ENCODE measurements at places on chromosomes 7 and 10. TPM values are rescaled to one million over a fixed set of nuclear protein-coding genes. Genes with fewer than 3 reads are reported as not detected.
A peak's percentile ranks its signal among the peaks of the same experiment; 100 is the strongest.

DNA sequence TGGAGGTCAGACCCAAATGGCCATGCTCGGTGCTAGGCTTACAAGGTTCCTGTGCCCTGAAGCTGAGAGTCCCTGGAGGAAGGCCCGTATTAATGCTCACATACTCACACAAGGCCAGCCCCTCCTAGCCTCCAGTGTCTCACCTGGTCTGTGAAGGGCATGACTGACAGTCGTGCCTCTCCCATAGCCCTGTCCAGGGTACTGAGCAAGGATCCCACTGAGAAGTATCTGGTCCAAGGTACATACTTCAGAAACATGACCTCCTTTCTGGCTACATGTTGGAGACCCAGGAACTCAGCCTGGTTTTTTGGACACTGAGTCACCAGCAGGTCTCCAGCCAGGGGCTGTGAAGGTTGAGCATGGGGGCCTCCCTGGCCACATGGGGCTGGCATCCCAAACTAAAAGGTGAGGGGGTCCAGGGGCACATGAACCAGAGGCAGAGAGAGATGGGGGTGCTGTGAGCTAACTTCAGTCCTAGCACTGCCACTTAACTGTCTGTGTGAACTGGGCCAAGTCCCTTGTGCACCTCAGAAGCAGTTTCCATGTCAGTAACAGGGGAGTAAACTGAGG is 17.6 kb upstream of the RASGEF1A start:
- H3K27ac ChIP-seq, result no peak overlapping the region

DNA sequence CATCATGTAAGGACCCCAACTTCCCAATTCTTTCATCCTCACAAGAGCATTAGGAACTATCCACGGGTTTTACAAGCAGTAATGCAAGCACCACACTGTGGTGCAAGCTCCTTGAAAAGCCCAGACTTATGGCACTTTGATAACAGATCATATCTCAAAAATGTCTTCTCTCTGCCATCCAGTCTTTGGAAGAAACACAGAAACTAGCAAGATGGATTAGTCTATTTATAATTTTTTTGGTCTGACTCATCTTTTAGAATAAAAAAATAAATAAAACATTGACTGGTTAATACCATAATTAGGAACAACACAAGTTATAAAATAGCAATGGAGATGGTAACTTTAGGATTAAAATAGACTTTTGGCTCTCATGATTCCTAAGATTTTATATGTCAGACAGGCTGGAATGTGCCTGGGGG is 49.0 kb upstream of the CALD1 start:
- no peak overlapping the region for H3K4me3 ChIP-seq
- no peak overlapping the region for H3K27ac ChIP-seq
- H3K27me3 ChIP-seq, result no peaks in the 10 kb centered on the region
- no peaks in the 10 kb centered on the region for H3K4me1 ChIP-seq
- H3K36me3 ChIP-seq, result no peaks in the 10 kb centered on the region
- DNase-seq, result no peak

- H3K36me3 ChIP-seq, result no peaks in the 10 kb centered on the region
- no peak for DNase-seq
- H3K27me3 ChIP-seq, result no peaks in the 10 kb centered on the region
- H3K27ac ChIP-seq, result no peak overlapping the region
- H3K4me3 ChIP-seq, result no peak overlapping the region
These were observed 46.5 kb upstream of the DGKI start for GRCh38 chr7:137893143-137893742.

- H3K36me3 ChIP-seq, result no peaks in the 10 kb centered on the region
- no peaks in the 10 kb centered on the region for H3K4me1 ChIP-seq
- H3K4me3 ChIP-seq, result no peak overlapping the region
These were observed 370.8 kb upstream of the LRRTM3 start for GRCh38 chr10:66555061-66555460.

- no peak overlapping the region for H3K27ac ChIP-seq
- H3K27me3 ChIP-seq, result no peaks in the 10 kb centered on the region
- no peak overlapping the region for H3K4me3 ChIP-seq
- H3K4me1 ChIP-seq, result no peaks in the 10 kb centered on the region
- no peak for DNase-seq
These were observed 23.5 kb downstream of the MAT1A start for GRCh38 chr10:80265740-80266512.

DNA sequence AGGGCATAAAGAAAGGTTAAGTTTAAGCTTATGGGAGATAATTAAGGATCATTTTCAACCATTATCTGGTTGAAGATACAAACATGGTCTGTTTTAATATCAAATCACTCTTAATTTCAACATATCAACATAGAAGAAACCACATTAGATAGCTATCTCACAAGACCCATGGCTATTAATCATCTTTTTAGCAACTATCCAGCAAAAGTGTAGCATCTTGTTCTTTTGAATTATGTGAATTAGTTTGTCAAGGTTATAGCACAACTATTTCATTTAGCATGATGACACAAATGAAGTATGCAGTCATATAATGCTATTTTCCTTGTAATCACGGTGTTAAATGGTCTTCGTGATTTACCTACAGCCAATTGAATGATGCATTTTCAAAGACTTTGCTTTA is 58.9 kb upstream of the PPP1R9A start:
- H3K27me3 ChIP-seq, result no peaks in the 10 kb centered on the region
- no peak overlapping the region for H3K4me3 ChIP-seq
- no peak for DNase-seq
- no peak overlapping the region for H3K27ac ChIP-seq

DNA sequence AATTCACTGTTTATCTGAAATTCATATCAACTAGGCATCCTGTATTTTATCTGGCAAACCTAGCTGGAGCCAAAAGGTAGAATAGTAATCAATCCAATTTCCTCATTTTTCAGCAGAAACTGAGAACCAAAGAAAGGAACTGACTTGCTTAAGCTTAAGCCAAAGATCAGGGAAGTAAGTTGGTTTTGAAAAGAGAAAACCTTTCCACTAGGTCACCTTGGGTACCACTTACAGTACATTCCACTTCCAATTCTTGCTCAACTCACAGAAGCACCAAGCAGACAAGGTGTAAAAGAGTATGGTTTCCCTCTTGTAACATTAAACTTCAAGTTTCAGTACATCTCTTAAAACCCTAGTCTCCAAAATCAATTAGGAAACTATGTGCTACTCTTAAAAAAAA is 79.6 kb downstream of the ZFAND4 start:
- no peak overlapping the region for H3K4me3 ChIP-seq
- H3K36me3 ChIP-seq, result no peaks in the 10 kb centered on the region
- H3K4me1 ChIP-seq, result no peaks in the 10 kb centered on the region
- DNase-seq, result no peak
- H3K27me3 ChIP-seq, result 0 out of 2 replicates have a peak, but pooled peaks cover 1% of the 10 kb centered on the region

DNA sequence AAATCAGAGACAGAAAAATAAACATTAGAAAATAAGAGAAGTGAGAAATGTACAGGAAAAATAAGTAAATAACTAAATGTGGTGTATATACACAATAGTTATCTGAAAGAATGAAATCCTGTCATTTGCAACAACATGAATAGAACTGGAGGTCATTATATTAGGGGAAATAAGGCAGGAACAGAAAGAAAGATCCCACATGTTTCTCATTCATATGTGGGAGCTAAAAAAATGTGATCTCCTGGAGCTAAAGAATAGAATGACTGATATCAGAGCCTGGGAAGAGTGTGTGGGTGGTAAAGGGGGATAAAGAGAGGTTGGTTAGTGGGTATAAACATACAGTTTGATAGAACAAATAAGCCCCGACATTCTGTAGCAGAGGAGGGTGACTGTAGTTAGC is 27.3 kb downstream of the PLXDC2 start:
- no peak overlapping the region for H3K4me3 ChIP-seq
- no peaks in the 10 kb centered on the region for H3K4me1 ChIP-seq

DNA sequence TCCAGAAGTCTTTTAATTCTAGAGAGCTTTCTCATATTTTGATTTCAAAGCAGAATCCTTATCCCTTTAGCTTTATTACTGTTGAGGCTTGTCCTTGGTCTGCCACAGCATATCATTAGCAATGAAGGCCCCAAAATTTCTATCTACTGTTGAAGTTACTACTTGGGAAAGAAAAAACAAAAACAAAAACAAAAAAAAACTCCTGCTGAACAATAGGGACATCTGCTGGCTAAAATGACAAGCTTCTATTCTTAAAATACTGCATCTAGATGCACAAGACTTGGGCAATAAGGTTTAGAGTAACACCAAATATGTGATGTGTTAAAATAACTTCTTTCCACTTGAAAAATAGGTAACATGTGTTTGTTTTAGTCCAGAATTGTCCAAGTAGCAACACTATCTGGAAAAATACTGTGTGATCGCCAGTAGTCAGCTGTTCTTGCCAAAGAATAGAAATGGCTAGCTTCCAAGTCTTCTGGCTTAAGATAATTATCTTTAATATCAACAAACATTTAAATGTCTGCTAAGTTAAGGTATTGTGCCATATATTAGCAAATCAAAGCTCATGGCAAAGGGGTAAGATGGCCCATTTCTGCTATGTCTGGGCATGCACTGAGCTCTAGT is 3.8 kb upstream of the DMTF1 start:
- H3K27me3 ChIP-seq, result no peaks in the 10 kb centered on the region
- H3K4me3 ChIP-seq, result no peak overlapping the region
- DNase-seq, result no peak
- H3K4me1 ChIP-seq, result no peaks in the 10 kb centered on the region
- no peaks in the 10 kb centered on the region for H3K36me3 ChIP-seq

- no peaks in the 10 kb centered on the region for H3K36me3 ChIP-seq
- H3K27ac ChIP-seq, result no peak overlapping the region
- H3K27me3 ChIP-seq, result no peaks in the 10 kb centered on the region
These were observed 34.1 kb downstream of the ZNF680 start for GRCh38 chr7:64528770-64529169.

DNA sequence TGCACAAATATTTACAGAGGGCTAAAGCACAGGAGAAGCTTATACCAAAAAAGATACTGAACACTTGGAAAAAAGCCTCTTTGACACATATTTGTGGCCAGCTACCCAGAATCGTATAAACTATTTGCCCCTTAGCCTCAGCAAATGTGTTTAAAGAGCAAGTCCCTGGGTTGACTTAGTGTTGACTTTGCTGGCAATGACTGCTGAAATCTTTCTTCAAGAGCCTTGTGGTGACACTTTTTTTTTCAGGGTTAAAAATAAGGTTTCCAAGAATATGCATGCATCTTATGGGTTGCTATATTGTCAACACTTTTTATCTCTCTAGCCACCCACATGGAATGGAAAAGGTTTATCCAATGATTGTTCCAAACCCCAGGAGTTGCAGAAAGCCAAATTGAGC is 14.9 kb upstream of the PLEKHS1 start:
- no peak overlapping the region for H3K27ac ChIP-seq
- no peaks in the 10 kb centered on the region for H3K27me3 ChIP-seq
- DNase-seq, result no peak
- no peaks in the 10 kb centered on the region for H3K36me3 ChIP-seq
- peaks cover 9% of the 10 kb centered on the region for H3K4me1 ChIP-seq

- no peaks in the 10 kb centered on the region for H3K36me3 ChIP-seq
- DNase-seq, result no peak
- H3K27ac ChIP-seq, result no peak overlapping the region
- no peak overlapping the region for H3K4me3 ChIP-seq
- H3K4me1 ChIP-seq, result no peaks in the 10 kb centered on the region
These were observed 290.2 kb downstream of the C7orf25 start for GRCh38 chr7:42621543-42622219.

- no peak overlapping the region for H3K4me3 ChIP-seq
- H3K27ac ChIP-seq, result no peak overlapping the region
- no peak for DNase-seq
- no peaks in the 10 kb centered on the region for H3K27me3 ChIP-seq
- no peaks in the 10 kb centered on the region for H3K4me1 ChIP-seq
These were observed 43.0 kb downstream of the LEP start for GRCh38 chr7:128284102-128284501.

- H3K27ac ChIP-seq, result no peak overlapping the region
- no peaks in the 10 kb centered on the region for H3K36me3 ChIP-seq
These were observed 6.5 kb downstream of the AKR1B1 start for GRCh38 chr7:134452419-134452838.

- DNase-seq, result peak; percentile 80
- H3K4me1 ChIP-seq, result peaks cover 47% of the 10 kb centered on the region
- H3K27me3 ChIP-seq, result no peaks in the 10 kb centered on the region
- H3K36me3 ChIP-seq, result no peaks in the 10 kb centered on the region
These were observed 163.0 kb upstream of the KLF14 start for GRCh38 chr7:130896898-130897514.

DNA sequence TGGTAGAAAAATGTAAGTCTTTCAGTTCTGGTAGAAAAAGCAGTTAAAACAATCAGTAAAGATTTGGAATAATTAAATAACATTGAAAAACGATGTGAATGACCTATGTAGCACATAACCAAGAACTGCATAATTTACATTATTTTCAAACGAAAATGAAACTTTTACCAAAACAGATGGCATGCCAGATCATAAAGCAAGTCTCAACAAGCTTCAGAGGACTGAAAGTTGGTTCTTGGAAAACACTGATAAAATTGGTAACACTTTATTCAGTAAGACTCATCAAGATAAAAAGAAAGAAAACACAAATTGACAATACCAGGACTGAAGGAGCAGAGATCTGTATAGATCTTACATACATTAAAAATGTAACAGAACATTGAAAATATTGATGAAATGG is 92.8 kb downstream of the VIPR2 start:
- no peaks in the 10 kb centered on the region for H3K4me1 ChIP-seq
- DNase-seq, result no peak
- no peaks in the 10 kb centered on the region for H3K27me3 ChIP-seq
- H3K36me3 ChIP-seq, result no peaks in the 10 kb centered on the region

DNA sequence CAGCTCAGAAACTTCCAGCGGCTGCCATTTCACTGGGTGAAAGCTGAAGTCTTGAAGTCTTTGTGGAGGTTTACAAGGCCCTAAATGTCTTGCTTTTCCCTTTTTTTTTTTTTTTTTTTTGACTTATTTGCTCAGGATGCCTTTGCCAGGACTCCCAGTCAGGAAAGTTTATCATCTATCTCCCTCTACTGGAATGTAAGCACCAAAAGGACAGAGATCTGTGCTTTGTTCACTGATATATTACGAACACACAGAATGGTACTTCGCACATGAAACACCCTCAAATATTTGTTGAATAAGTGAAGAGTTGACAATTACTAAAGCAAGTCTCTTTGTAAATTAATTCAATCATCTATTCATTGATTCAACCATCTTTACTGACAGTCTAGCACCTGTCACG is 23.2 kb downstream of the ABCB4 start:
- H3K4me3 ChIP-seq, result no peak overlapping the region
- no peak for DNase-seq
- no peak overlapping the region for H3K27ac ChIP-seq
- H3K4me1 ChIP-seq, result peaks cover 5% of the 10 kb centered on the region
- no peaks in the 10 kb centered on the region for H3K36me3 ChIP-seq
- no peaks in the 10 kb centered on the region for H3K27me3 ChIP-seq

- H3K27ac ChIP-seq, result no peak overlapping the region
- H3K27me3 ChIP-seq, result no peaks in the 10 kb centered on the region
- no peak overlapping the region for H3K4me3 ChIP-seq
- H3K36me3 ChIP-seq, result peaks cover 1% of the 10 kb centered on the region
These were observed 177.6 kb downstream of the GALNT11 start for GRCh38 chr7:152203095-152203494.

RADIL gene
- not detected for total RNA-seq

OLAH gene
- not detected for total RNA-seq

CYP2C8 gene
- total RNA-seq, result 0.37 TPM

LRRC4 gene
- total RNA-seq, result not detected

NKX1-2 gene
- total RNA-seq, result 2.0 TPM

CACNB2 gene
- total RNA-seq, result 0.98 TPM

Measured in Caco-2 (cell line).